ENCODE measurements at places on chromosomes 12 and 14. TPM values are rescaled to one million over a fixed set of nuclear protein-coding genes. Genes with fewer than 3 reads are reported as not detected.
A peak's percentile ranks its signal among the peaks of the same experiment; 100 is the strongest.

- no peak for DNase-seq
These were observed 336.8 kb upstream of the RGS6 start for GRCh38 chr14:71595441-71595840.

- DNase-seq = no peak
These were observed 14.7 kb downstream of the CDCA4 start for GRCh38 chr14:105005929-105006830.

DNA sequence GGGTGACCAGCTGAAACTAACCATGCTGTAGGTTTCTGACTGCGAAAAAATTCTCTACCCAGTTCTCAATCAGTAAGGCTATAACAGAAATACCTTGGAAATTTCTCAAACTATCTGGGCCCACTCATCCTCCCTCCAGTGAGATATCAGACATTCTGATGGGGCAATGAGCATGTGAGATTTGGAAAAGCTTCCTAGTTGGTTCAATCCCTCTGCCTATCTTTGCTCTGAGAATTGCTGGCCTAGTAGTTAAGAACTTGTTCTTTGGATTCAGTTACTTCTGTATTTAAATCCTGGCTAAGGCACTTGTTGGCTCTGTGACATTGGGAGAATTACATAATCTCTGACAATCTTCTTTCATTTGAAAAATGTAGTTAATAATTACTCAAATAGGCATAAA is 119.4 kb downstream of the SLC15A5 start:
- DNase-seq = no peak

VWF gene
- total RNA-seq = 9.7 TPM

- DNase-seq = no peak
These were observed 39.3 kb downstream of the SETD3 start for GRCh38 chr14:99441157-99441870.

OTX2 gene
- total RNA-seq = not detected

DNA sequence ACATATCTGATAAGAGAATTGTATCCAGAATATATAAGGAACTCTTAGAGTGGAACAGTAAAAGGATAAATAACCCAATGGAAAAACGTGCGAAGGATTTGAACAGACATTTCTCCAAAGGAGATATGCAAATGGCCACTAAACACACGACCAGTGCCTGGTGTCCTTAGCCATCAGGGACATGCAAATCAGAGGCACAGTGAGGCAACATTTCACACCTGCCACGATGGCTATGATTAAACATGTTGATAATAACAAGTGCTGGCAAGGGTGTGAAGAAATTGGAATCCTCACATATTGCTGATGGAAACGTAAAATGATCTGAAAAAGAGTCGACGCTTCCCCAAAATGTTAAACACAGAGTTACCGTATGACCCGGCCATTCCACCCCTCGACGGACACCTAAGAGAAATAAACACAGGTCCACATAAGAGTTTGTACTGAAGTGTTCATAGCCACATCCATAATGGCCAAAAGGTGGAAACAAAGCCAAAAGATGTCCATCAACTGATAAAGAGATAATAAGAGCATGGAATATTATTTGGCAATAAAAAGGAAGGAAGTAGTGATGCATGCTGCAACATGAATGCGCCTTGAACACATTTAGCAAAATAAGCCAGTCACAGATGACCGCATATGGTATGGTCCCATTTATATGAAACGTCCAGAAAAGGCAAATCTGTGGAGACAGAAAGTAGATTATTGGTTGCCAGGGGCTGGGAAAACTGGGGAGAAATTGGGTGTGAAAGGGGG is 6.3 kb upstream of the TMEM121 start:
- DNase-seq = no peak

PTHLH gene
- not detected for total RNA-seq

DNA sequence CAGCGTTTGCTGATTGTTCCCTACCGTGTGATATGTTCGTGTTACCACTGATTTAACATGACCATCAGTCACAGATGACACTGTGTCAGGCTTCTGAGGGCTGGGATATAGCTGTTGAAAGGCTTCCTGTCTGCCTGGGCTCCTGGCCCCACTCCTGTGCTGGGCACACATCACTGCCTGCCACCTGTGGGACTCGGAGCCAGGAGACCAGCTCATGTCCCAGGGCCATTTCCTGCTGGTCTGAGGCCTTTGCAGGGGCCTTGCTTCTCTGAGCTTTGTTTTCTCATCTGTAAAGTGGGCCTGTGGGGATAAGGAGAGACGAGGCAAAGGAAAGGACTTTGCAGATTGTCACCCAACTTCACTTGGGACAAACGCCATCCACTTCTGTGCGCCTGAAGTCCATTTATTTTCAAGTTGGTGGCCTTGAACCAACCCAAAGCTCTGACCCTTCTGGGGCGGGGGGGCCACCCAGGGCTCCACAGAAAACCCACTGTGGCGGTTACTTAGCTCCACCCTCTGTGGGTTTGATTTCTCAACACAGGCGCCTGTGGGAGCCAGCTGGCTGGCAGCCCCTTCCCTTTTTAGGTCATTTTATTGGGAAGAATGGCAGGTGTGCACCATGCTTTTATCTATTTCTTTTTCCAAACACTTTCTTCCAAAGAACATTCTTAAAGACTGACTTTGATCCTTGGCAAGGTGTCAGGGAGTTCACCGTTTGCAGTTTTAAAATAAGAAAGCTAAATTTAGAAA is 54.1 kb downstream of the BEGAIN start:
- no peak for DNase-seq

GRCh38 chr12:79373896-79374499 is 316.8 kb downstream of the PAWR start:
- DNase-seq = no peak

SERPINA12 gene
- total RNA-seq = not detected

DNA sequence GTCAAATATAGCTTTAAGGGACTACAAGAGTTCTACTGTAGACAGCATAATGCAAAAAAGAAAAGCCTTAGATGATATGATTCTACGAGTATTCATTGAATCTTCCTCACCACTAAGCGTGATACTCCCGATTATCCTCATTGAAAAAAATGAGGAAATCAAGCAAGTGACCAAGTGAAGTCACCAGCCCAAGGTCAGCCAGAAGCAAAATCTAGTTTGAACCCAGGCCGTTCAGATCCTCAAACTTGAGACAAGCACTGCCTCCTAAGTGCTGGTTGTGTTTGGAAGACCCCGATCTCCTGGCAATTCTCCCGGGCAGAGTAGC is 845 bp downstream of the GIT2 start:
- DNase-seq = no peak

DNA sequence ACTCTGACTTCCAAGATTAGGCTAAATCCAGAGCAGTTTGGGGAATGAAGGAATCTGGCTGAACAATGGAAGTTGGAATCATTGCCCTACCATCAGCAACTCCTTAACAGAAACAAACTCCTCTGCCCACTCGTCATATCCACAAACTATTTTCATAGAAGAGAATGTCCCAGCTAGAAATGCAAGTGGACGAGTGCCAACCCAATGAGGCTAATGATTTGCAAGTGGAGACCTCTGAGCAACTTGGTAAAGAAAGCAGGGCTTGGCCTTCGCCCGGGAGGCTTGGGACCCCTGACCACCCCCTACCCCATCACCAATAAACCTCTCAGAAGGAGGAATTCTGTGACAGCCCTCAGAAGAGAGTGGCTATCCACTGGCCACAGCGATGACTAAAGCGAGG is 40.0 kb upstream of the DDX11 start:
- no peak for DNase-seq

DNA sequence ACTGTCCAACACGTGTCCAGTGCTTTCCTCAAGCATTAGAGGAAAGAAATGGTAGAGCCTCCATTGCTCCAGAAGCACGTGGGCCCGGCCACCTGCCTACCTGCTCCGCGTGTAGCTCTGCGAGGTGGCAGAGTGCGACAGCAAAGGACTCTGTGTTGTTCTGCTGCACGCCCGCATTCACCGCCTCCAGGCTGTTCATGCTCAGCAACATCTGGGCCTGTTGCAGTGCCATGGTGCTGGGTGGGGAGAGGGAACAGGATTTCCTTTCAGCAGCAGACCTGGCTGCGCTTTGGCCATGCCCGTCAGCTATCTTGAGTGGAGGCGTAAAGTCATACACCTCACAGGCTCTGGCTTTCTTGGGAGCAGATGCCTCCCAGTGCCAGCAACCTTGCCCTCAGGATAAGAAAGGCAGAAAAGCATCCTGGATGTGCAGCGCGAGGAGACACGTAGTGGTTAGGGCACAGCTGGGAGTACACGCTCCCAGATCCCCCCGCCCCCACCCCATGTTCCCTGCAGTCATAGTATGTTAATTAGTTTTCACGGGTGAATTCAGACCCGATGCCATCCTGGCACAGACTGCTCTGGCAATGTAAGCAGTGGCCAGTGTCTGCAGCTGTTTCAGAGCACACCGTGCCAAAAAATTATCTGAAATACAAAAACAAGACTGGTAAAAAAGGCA is 25.1 kb downstream of the ANAPC5 start:
- peak; percentile 66 for DNase-seq

INSM2 gene
- 0.47 TPM for total RNA-seq

SDSL gene
- 1.6 TPM for total RNA-seq

DNA sequence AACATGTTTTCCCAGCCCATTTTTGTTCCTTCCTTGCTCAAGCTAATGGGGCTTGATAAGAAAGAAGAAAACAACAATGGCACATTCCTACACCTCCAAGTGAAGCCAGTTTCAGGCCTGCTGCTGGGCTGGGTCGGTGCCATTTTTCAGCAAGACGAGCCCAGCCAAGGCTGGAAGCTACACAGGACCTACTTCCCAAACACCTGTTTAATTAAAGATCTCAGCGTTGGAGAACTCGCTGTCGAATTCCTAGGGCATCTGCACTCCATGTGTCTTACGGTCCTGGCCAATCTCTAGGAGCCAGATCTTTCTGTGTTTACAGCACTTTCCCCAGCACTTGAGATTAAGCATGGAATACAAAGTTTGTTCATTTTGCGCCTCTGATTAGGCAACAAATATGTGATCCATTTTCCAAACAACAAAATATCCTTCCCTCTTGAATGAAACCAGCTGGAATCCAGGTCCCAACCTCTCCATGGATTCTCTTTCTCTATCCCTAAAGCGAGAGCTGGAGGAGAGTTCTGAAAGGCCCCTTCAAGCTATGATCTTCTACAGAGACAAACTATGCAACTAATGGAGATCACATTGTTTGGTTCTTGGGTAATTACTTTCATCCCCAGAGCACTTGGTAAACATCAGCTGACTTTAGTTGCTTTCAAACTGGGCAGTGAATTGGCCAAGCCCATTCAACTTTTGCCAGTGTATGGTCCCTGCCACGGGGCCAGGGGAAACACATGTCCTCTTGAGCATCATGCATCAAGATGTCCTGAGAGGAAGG is 34.3 kb upstream of the TC2N start:
- DNase-seq = no peak

DNA sequence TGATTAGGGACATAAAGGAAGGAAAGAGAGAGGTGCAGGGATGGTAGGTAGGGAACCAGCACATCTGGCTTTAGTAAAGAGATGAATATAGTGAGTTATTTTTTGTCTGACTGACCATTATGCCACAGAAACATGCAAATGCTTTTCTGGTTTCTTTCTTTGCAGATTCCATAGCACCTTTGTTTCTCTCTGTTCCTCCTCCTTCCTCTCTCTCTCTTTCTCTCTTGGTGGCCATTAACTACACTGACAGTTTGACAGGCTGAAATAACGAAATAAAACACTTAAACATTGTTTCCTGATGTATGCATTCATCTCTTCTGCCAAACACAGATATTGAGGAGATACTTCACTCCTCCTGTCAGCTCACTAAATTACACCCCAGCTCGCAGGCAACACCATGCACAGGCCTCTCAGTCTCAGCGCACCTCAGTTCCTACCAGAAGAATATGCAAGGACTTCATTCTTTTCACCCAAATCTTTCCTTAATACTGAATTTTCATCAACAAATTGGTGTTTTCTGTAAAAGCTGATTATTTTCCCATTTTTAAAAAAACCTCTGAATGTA is 406.9 kb upstream of the SOX5 start:
- DNase-seq = no peak

DNA sequence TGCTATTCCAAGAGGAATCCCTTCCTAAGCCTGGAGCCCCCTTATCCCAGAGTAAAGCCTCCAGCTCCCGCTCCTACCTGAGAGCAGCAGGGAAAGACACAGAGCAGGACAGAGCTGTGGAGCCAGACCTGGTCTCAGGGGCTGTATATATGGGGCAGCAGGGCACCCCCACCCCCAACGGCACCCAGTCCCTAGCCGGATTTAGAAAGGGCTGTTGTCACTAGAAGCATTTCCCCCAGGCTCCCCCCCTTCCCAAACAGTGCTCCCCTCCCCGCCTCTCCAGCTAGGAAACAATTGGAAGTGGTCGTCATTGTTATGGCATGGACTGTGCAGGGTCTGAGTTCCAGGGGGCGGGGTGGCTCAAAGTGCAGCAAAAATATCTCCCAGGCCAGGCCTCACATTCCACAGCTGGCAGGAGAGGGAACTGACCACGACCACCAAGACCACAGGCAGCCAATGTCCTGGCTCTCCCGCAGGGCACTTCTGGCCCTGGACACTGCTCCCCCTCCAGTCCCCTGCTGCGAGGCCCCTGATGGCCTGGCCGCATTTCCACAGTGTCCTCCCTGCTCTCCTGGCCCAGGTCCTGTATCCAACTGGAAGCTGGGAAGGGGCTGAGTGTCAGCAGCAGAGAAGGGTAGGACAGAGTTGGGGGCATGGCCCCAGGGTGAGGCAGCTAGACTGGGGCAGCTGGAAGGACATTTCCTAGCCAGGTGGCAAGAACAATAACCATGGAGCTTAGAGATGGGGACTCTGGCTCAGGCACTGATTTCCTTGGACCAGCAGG is at the start of gene MYH7:
Gene MYH7, minus strand, starts transcription at position 118 of the 784 bp plus-strand sequence. CDS start 1,928 bp downstream, outside the sequence.
- no peak for DNase-seq

- peak; percentile 35 for DNase-seq
These were observed 137.0 kb downstream of the CRADD start for GRCh38 chr12:93813972-93814821.

DNA sequence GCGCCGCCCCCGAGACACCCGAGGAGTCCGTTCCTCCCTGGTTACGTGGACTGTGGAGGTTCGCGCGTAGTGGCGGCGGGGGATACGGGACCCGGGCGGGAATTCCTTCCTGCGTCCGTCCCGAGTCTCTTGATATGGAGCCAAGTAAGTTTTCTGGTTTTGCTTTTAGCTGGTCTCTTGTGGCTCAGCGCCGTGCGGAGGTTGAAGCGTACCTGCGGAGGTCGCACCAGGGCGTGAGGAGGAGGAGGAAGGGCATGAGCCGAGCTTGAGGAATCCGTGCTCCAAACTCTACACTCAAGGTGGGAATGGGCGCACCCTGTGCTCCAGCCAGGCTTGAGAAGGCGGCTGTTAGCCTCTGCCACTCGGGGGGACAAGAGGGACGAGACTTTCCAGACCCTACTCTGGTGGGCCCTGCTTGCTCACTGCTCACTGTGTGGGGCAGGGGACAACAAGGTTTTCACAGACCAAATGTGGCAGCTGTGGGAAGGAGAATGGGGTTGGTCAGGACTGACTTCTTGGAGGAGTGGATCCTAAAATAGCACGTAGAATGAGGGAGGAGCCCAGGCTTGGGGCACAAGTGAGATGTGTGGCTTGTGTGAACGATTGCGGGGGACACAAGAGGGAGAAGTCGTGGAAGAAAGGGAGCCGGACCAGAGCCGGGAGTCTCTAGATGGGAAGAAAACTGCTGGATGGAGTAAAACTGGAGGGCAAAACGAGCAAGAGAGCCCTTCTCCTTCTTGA is 577 bp downstream of the ATG101 start:
- no peak for DNase-seq

GRCh38 chr14:67553547-67553946 is 20.5 kb downstream of the PLEKHH1 start:
- DNase-seq = no peak

GRCh38 chr12:19453961-19454360 is 14.7 kb downstream of the AEBP2 start:
- no peak for DNase-seq

GRCh38 chr14:74792249-74793039 is 29.3 kb downstream of the YLPM1 start:
- DNase-seq = no peak

- DNase-seq = no peak
These were observed 14.7 kb downstream of the SERPINA1 start for GRCh38 chr14:94373708-94374107.

GRCh38 chr12:84561351-84561750 is 351.2 kb downstream of the SLC6A15 start:
- no peak for DNase-seq

All from occipital lobe (tissue), 3 donors.